Amniotic epithelial cell (primary cell): ENCODE measurements at places on chromosomes 5 and 9.

DNA sequence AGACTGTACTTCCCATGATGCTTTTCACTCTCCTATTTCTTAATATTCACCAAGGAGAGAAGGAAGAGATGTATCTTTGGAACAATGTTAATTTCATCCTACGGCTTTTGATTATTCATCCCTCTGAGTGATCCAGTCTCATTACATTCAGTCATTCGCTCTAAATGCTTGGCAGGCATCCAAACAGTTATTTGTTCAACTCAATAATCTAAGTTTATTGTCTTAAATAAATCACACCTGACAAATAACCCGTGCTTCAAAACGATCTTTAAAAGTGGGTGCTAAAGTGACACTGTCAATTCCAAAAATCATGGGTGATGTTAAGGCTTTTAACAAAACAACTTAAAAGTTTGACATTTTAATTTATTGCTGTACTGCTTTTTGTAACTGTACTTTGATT is 233.1 kb downstream of the RASEF start:
- no peak for DNase-seq

GRCh38 chr5:136420168-136420898 is 55.0 kb upstream of the TRPC7 start:
- DNase-seq, result no peak

DNA sequence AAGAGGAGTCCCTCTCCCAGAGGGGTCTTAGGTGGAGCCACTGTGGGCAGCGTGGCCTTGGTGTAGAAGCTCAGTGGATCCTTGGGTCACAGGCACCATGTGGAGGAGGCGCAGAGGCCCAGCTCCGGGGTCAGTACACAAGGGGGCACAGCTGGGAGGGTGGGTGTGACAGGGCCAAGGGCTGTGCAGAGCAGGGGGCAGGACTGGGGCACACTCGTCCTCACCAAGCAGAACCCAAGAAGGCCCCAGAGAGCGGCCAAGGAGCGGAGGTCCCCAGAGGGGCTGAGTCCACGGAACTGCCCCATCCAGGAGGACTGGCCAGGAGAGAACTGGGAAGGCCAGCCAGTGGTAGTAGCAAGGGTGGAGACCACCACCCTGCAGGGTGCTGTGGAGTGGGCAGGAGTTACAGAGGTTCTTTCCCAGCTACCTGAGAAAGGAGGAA is 2.5 kb upstream of the LPCAT1 start:
- DNase-seq, result no peak

DNA sequence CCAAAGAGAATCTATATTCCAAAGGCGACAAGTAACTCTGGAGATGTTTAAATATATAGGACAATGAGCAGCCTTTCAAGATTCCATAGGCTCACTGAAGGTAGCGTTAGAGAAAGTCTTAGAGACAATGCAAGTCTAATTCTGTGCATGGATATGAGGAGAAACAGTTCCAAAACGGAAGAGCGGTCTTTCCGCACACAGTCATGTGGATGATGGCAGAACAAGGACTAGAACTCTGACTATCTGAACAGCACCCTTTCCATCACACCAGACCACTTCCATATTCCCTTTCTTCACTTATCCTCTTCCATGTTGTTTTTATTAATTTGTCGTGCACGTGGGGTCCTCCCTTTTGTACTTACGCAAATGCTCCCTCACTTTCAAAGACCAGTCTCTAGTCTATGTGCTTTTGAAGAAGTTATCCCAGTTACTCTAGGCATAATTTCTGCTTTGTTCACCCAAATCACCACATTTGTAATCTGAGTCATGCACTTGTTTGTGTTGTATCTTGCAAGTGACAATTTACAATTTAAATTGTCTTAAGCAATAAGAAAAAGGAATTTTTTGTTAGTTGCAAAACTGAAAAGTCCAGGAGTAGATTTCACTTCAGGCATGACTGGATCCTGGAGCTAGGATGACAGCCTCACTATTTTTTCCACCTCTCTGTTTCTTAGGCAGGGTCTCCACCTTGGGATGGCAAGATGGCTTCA is 116.0 kb upstream of the ADRA1B start:
- DNase-seq, result peak; percentile 49

DNA sequence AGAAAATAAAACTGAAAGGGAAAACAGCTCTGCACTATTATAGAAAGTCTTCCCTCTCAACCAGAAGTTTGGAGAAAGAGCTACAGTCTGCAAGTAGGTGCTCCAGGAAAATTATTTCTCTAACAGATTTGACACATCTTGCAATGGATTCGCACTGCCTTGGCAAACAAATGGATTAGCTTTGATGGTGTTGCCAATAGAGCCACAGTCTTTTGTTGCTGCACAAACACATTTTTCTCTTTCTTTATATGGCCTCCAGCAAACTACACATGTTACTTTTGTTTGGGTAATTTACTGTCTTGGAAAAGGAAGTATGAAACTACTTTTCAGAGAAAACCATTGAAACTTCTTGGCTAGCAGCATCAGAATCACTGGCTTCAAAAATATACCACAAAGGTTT is 523.1 kb downstream of the EFNA5 start:
- no peak for DNase-seq

- peak; percentile 11 for DNase-seq
Measured at GRCh38 chr5:128264564-128265360, 181.2 kb downstream of the SLC12A2 start.

GRCh38 chr5:88681211-88681803 is 201.7 kb downstream of the MEF2C start:
- DNase-seq, result no peak

- DNase-seq, result no peak
Measured at GRCh38 chr9:100014846-100015245, 84.0 kb downstream of the ERP44 start.

GRCh38 chr9:101467690-101468089 is 32.1 kb upstream of the ALDOB start:
- DNase-seq, result no peak

GRCh38 chr5:7218141-7218540 is 177.8 kb upstream of the ADCY2 start:
- no peak for DNase-seq
